Chondrocyte (in vitro differentiated cells): ENCODE measurements at places on chromosomes 12 and 14. TPM values are rescaled to one million over a fixed set of nuclear protein-coding genes. Genes with fewer than 3 reads are reported as not detected.

- no peak for DNase-seq
Observed at GRCh38 chr12:123141615-123142517, 9.0 kb downstream of the PITPNM2 start.

The PTGDR gene
- 0.07 TPM in 1 of 3 replicates, not detected in the others for total RNA-seq

The TMEM119 gene
- total RNA-seq: 46.7 to 122 TPM (median 48.3 TPM) in 3 replicates

The ARG2 gene
- total RNA-seq: 2.8 to 11.1 TPM (median 10.9 TPM) in 3 replicates
